Renal cortex interstitium (tissue), 15 donors: ENCODE measurements at places on chromosomes 3 and 15. TPM values are rescaled to one million over a fixed set of nuclear protein-coding genes. Genes with fewer than 3 reads are reported as not detected.

Gene ETV5
- 34.2 TPM for polyA plus RNA-seq

DNA sequence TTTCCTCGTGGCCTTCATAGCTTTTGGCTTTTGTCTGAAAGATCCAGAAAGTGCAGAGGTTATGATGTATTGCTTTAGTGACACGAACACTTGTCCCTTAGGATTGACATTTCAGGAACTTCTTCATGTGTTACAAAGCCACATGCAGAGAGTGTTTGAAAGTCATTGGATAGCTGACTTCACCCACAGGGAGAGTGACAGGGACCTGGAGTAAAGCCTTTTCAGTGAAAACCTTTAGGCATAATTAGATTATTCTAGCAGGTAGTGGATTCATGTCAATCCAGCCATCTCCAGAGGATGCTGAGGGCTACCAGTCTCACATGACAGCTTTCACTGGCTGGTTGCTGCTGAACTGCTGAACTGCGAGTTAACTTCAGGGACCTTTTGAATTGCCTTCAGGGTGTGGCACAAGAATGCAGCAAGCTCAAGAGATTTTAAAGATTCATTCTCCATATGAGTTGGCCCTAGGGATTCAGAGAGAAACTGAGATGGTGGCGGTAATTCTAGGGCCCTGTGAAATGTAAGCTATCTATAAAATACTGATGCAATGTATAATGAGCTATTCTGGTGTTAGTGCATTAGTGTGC is 267.0 kb upstream of the GOLIM4 start:
- DNase-seq: no peak

Gene NANOGP8
- not detected for polyA plus RNA-seq

Gene C2CD4A
- 0.29 TPM for polyA plus RNA-seq

DNA sequence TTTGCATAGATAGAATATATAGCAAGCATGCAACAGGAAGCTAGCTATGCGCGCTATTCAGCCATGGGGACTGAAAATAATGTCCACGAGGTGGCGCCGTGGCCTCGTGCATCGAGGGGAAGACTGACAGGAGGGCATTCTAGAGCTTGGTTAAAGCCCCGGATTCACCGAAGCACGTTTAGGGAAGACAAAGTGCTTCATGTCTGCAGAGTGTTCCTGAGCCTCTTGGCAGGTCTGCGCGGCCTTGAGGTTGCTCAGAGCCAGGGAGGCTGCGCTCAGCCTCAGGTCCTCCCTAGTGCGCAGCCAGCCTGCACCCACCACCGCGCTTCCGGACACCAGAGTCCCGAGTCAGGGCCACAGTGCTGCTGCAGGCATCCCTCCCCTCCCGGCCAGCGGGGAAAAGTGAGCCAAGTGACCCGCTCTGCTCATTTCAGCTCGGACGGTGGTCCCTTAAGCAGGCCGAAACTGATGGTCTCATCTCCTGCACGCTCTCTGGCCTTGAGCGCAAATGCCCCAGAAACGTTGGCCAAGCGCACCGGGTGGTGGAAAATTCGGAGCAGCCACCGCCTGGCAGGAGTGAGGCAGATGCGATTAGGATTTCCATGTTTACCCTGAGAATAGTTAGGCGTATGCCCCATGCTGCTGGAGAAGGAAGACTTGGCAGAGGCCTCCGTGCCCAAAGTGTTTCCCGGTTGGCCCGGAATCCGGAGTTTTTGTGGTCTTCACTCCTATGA is 24.8 kb downstream of the GABRA5 start:
- peak; percentile 63 for DNase-seq

- no peak for DNase-seq
These were observed 154.9 kb upstream of the WNT5A start for GRCh38 chr3:55641964-55642363.

Gene ATP13A5
- 0.09 TPM for polyA plus RNA-seq

Gene THRB
- polyA plus RNA-seq: 26.7 TPM

DNA sequence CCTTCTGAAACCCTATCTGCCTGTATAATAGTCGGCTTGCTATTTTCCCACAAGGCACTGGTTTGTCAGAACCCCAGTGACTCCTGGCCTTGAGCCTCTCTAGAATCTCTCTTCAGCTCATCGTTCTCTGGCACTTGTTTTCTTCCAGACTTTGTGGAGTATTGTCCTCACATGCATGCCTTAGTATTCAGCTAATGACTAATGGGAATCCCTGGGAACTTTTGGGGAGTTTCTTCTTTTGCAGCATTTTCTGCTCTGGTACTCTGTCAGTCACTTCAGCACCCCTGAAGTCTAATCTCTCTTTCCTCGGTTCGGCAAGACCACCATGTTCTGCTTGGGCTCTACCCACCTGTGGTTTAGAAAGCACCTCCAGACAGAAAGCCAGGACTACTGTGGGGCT is 35.8 kb upstream of the THRB start:
- no peak for DNase-seq

Gene SH3GL3
- 11.1 TPM for polyA plus RNA-seq

Gene FBLN2
- polyA plus RNA-seq: 33.8 TPM

GRCh38 chr3:45011756-45012508 is 14.2 kb upstream of the CLEC3B start:
- peak; percentile 70 for DNase-seq
